Heart left ventricle (tissue), 16 donors: ENCODE measurements at places on chromosomes 5 and 9.

GRCh38 chr5:62762503-62762902, 183.9 kb downstream of the LRRC70 start:
- no peak overlapping the region for H3K4me3 ChIP-seq
- no peak overlapping the region for H3K27ac ChIP-seq

DNA sequence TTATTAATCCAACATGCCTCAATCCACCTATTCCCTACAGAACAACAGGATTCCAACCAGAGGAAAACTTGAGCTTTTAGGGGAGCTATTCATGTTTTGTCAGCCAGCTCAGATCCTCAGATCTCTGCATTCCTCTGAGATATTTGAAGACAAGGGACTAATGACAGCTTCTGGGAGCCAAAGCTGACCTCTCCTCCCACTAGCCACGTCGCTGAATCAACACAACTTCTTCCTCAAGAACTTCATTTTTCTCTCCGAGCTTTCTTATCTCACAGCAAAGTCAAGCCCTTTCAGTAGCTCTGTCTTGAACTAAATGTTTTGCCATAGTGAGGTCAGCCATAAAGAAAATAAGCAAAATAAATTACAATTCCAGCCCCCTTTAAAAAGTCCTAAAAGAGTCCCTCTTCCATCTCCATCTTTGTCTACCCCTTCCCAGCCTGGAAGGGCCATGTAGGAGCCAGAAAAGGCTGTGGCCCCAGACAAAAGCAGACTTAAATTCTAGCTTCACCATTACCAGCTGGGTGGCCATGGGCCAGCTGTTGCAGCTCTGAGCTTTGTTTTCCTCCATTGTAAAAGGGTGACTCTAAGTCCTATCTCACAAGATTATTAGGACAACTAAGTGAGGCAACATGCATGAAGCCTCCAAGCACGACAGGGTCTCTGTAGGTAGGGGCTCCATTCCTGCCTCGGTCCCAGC, 65.0 kb downstream of the HSD17B3 start:
- no peak for DNase-seq

DNA sequence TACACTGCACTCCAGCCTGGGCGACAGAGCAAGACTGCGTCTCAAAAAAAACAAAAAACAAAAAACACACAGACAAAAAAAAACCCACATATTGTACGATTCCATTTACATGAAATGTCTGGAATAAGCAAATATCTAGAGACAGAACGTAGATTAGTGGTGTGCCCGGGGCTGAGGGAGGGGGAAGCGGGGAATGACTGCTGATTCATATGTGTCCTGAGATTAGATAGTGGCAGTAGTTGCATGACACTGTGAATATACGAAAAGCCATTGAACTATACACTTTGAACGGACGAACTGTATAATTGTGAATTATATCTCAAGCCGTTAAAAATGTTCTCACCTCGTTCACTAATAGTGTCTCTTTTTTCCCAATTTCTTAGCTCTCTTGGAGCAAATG, 23.9 kb downstream of the FGF1 start:
- no peak for DNase-seq
- H3K4me3 ChIP-seq: no peak overlapping the region
- peaks cover 2% of the 10 kb centered on the region for H3K4me1 ChIP-seq
- no peaks in the 10 kb centered on the region for H3K27me3 ChIP-seq
- no peaks in the 10 kb centered on the region for H3K36me3 ChIP-seq
- no peak overlapping the region for H3K27ac ChIP-seq

- no peak overlapping the region for H3K27ac ChIP-seq
- H3K4me3 ChIP-seq: no peak overlapping the region
- no peak for DNase-seq
These were observed 471.1 kb downstream of the PLK2 start for GRCh38 chr5:57988813-57989212.

- no peak for DNase-seq
- no peaks in the 10 kb centered on the region for H3K4me1 ChIP-seq
- peaks cover 2% of the 10 kb centered on the region for H3K27me3 ChIP-seq
- no peaks in the 10 kb centered on the region for H3K36me3 ChIP-seq
- H3K4me3 ChIP-seq: no peak overlapping the region
- no peak overlapping the region for H3K27ac ChIP-seq
These were observed 107.3 kb upstream of the DPYSL3 start for GRCh38 chr5:147617191-147617606.

GRCh38 chr5:151847871-151848270, 76.1 kb downstream of the G3BP1 start:
- no peak overlapping the region for H3K27ac ChIP-seq
- no peak for DNase-seq
- no peak overlapping the region for H3K4me3 ChIP-seq
- no peaks in the 10 kb centered on the region for H3K36me3 ChIP-seq
- no peaks in the 10 kb centered on the region for H3K27me3 ChIP-seq

- peak overlapping the region; percentile 49 for H3K4me3 ChIP-seq
- H3K27ac ChIP-seq: peak overlapping the region; percentile 68
- no peaks in the 10 kb centered on the region for H3K4me1 ChIP-seq
- DNase-seq: peak; percentile 68
These were observed 156.0 kb upstream of the MAST4 start for GRCh38 chr5:66440202-66440680.

- no peak overlapping the region for H3K27ac ChIP-seq
- H3K27me3 ChIP-seq: no peaks in the 10 kb centered on the region
- no peaks in the 10 kb centered on the region for H3K36me3 ChIP-seq
- H3K4me3 ChIP-seq: no peak overlapping the region
- DNase-seq: no peak
These were observed 132.1 kb downstream of the CDH18 start for GRCh38 chr5:19855931-19856330.

GRCh38 chr9:104912606-104913005, 15.3 kb downstream of the ABCA1 start:
- no peak overlapping the region for H3K4me3 ChIP-seq
- peaks cover 59% of the 10 kb centered on the region for H3K4me1 ChIP-seq
- H3K27me3 ChIP-seq: no peaks in the 10 kb centered on the region
- no peak for DNase-seq
- no peaks in the 10 kb centered on the region for H3K36me3 ChIP-seq

DNA sequence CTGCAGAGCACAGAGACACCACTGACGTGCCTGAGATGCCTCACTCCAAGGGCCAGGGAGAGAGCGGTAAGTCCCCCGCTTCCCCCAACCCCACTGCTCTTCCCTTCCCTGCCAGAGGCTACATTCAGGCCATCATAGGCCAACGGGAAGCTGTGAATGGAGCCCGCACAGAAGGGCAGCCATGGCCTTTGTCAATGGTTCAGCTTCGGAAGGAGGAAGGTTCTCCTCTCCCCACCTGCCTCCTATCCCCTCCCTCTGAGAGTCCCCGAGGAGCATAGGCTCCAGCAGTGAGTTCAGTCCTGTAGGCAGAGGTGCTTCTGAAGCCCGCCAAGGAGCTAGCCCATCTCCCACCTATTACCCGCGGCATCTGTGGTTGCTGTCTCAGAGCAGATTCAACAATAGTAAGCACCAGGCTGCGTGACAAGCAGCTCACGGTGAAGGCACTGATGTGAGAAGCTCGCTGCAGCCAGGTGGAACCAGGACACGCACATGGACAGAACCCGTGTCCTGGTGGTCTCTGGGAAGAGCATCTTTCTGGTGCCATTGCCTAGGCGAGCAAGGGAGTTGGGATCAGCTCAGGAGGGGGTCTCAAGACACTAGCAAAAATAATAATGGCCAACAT, 15.9 kb downstream of the QRFP start:
- no peaks in the 10 kb centered on the region for H3K27me3 ChIP-seq
- no peak overlapping the region for H3K27ac ChIP-seq
- no peak overlapping the region for H3K4me3 ChIP-seq

DNA sequence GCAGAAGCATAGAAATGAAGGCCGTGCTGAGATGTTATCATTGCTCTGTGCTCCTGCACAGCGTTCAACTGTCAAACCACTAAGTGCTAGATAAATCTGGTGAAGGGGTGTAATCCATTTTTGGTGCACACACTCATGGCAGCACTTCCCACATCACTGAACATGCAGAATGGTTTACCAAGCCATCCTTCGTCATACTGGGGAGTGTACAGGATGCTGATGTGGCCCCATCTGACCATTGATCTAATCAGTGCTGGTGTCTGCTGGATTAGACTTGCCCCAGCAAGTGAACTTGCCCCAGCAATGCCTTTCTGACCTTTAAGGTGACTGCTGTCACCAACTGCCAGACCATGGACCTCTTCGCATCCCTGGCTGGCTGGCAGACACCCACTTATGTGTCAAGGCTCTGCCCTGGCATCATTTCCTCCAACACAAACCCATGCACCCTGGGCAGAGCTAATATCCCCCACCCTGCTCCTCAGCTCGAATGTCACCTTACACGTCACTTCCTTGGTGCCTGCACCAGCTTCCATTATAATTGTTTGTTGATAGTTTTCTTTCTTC, 4.2 kb upstream of the SEMA4D start:
- H3K36me3 ChIP-seq: no peaks in the 10 kb centered on the region
- no peak overlapping the region for H3K4me3 ChIP-seq
- H3K27me3 ChIP-seq: no peaks in the 10 kb centered on the region
- peak overlapping the region; percentile 65 for H3K27ac ChIP-seq

DNA sequence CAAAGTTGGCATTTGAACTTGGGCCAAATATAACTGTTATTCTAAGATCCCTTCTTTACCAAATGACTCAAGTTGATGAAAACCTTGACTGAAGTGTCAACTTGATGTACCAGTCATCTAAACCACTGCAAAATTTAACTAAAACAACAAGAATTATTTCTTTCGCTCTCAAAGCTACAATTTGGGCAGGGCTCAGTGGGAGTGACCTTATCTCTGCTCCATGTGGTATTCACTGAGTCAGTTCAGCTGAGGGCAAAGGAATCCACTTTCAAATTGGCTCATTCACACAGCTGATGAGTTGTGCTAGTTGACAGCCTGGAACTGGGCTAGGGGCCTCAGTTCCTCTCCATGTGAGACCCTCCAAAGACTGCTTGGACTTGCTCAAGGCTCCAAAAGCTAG, 166.3 kb downstream of the RORB start:
- H3K27me3 ChIP-seq: no peaks in the 10 kb centered on the region
- H3K36me3 ChIP-seq: no peaks in the 10 kb centered on the region
- no peak for DNase-seq
- H3K4me3 ChIP-seq: no peak overlapping the region

DNA sequence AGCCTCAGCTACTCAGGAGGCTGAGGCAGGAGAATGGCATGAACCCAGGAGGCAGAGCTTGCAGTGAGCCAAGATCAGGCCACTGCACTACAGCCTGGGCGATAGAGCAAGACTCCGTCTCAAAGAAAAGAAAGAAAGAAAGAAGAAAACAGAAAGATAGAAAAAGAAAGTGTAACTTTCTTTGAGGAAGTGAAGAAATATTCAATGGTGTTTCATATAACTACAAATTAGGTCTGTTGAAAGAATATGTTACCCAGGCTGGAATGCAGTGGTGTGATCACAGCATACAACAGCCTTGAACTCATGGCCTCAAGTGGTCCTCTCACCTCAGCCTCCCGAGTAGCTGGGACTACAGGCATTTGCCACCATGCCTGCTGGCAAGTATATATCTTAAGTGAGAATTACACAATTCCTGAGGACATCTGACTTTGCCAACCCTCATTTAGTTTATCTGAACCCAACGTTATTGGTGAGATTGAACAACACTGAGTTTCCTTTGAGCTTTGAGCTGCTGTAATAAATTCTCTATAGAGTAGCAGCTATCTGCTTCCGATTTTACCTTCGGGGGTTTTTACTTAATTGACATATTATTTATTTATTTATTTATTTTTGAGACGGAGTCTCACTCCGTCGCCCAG, 2.0 kb upstream of the FAF2 start:
- H3K4me3 ChIP-seq: no peak overlapping the region
- no peak overlapping the region for H3K27ac ChIP-seq
- H3K27me3 ChIP-seq: no peaks in the 10 kb centered on the region
- peaks cover 4% of the 10 kb centered on the region for H3K36me3 ChIP-seq
- DNase-seq: no peak
